HFF-Myc (cell line): ENCODE measurements at places on chromosomes 12 and 14.

DNA sequence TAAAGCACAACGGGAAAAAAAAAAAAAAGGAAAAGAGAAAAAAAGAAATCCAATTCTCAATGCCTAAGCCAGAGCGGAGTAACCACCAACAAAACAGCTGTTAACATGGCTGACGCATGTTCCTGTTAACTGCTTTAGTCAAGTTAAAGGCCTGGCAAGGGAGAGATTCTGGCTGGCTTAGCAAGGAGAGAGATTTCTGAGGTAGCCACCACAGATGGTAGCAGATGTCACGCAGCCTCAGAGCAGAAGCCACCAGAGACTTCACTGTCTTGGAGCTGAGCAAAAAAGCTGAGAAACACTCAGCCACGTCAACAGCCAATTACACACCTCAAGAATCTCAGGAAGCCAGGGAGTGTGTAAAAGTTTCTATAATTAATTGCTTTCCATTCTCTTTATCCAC is 87.1 kb downstream of the TMCC3 start:
- DNase-seq: no peak

GRCh38 chr14:33347796-33348195 is 409.1 kb downstream of the NPAS3 start:
- DNase-seq: no peak

DNA sequence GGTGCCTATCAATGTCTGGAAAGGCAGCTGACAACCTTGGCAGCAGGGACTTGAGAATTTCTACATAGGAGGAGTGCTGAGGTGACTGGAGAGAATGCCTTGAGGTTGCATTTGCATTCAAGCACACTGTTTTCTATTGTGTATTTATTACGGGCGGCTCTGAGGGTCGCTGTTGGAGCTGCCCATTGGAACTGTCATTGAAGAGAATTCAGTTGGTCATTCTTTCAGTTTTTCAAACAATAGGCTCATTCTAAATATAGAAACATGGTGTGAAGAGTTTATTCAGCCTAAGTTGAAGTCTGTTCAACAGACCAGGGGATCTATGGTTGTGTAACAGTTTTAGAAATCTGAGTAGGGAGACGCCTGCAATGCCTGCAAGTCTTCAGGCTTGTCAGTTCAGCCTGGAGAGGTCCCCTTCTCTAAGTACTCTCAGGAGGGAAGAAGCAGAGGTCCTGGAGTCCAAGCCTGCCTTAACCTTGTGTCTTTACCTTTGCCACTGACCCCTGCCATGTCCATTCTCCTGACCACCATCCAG is 9.8 kb upstream of the ABHD12B start:
- no peak for DNase-seq

DNA sequence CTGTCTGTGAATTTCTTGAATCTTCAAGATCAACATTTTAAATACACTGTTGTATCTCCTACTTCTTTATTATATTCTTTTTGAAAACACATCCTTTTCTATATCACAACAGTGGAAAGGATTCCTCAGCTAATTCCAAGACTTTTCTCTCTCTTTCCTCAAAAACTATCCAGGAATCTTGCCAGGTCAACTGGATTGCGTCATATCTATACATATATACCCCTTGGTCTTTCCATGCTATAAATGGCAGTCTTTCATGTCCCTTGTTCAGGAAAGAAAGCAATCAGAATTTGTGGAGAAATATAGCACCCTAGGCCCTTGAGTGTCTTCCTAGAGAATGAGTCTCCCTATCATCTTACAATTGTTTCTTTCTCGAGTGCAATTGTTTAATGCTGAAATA is 149.0 kb downstream of the KCNA5 start:
- DNase-seq: no peak

GRCh38 chr14:66623838-66624237 is 115.9 kb downstream of the GPHN start:
- DNase-seq: no peak
